Neural cell (in vitro differentiated cells): ENCODE measurements at places on chromosomes 7 and 10. TPM values are rescaled to one million over a fixed set of nuclear protein-coding genes. Genes with fewer than 3 reads are reported as not detected.

The KLF14 gene
- polyA plus RNA-seq = 0.48 TPM in 1 of 2 replicates, not detected in the other

The PNLIP gene
- not detected in 2 replicates for polyA plus RNA-seq

The PIP gene
- not detected in 2 replicates for polyA plus RNA-seq

The TLL2 gene
- 0.11 and 0.30 TPM in 2 replicates for polyA plus RNA-seq

The CRYGN gene
- polyA plus RNA-seq = not detected in 2 replicates

The CLDN4 gene
- 0.09 TPM in 1 of 2 replicates, not detected in the other for polyA plus RNA-seq

The CPA5 gene
- polyA plus RNA-seq = not detected in 2 replicates

The ZNF37A gene
- polyA plus RNA-seq = 8.9 and 19.4 TPM in 2 replicates

The TAS2R16 gene
- polyA plus RNA-seq = not detected in 2 replicates

The TLX1 gene
- not detected in 2 replicates for polyA plus RNA-seq

The GNGT1 gene
- polyA plus RNA-seq = not detected in 2 replicates

The FAS gene
- 1.2 and 2.5 TPM in 2 replicates for polyA plus RNA-seq

The TMEM176B gene
- 1.9 and 3.0 TPM in 2 replicates for polyA plus RNA-seq

The FGFR2 gene
- 14.8 and 15.7 TPM in 2 replicates for polyA plus RNA-seq

The ANKRD7 gene
- polyA plus RNA-seq = not detected in 2 replicates

The FAM13C gene
- polyA plus RNA-seq = 89.3 and 92.7 TPM in 2 replicates

The EN2 gene
- not detected in 2 replicates for polyA plus RNA-seq

The TFEC gene
- not detected in 2 replicates for polyA plus RNA-seq

The SVOPL gene
- 0.93 and 3.0 TPM in 2 replicates for polyA plus RNA-seq

The IFIT2 gene
- 0.26 and 1.1 TPM in 2 replicates for polyA plus RNA-seq

The GATA3 gene
- polyA plus RNA-seq = not detected in 2 replicates

The DKK1 gene
- 0.12 TPM in 1 of 2 replicates, not detected in the other for polyA plus RNA-seq

The ARPC1B gene
- 1.7 and 3.6 TPM in 2 replicates for polyA plus RNA-seq

The FBXO24 gene
- 0.52 and 1.5 TPM in 2 replicates for polyA plus RNA-seq

The CYP3A5 gene
- polyA plus RNA-seq = not detected in 2 replicates

The INA gene
- polyA plus RNA-seq = 349 and 379 TPM in 2 replicates

The GDF2 gene
- not detected in 2 replicates for polyA plus RNA-seq

The OR2A1 gene
- not detected in 2 replicates for polyA plus RNA-seq

The NANOS1 gene
- polyA plus RNA-seq = 26.0 and 29.1 TPM in 2 replicates

The JAKMIP3 gene
- polyA plus RNA-seq = 5.1 and 6.3 TPM in 2 replicates

The CNTNAP2 gene
- polyA plus RNA-seq = 275 and 276 TPM in 2 replicates

The FAM20C gene
- polyA plus RNA-seq = 22.7 and 29.7 TPM in 2 replicates

The SFTPD gene
- 0.51 and 1.4 TPM in 2 replicates for polyA plus RNA-seq

The IGFBP1 gene
- polyA plus RNA-seq = not detected in 2 replicates

The HDAC9 gene
- polyA plus RNA-seq = 15.9 and 16.6 TPM in 2 replicates

The SNX10 gene
- polyA plus RNA-seq = 25.6 and 31.1 TPM in 2 replicates

The C10orf105 gene
- 0.11 TPM in 1 of 2 replicates, not detected in the other for polyA plus RNA-seq

The INHBA gene
- polyA plus RNA-seq = 0.19 and 0.30 TPM in 2 replicates

The BLNK gene
- polyA plus RNA-seq = not detected in 2 replicates

The LLCFC1 gene
- not detected in 2 replicates for polyA plus RNA-seq

The OR2A12 gene
- polyA plus RNA-seq = not detected in 2 replicates

The VIM gene
- polyA plus RNA-seq = 152 and 170 TPM in 2 replicates

The FAM25C gene
- not detected in 2 replicates for polyA plus RNA-seq

The GRM3 gene
- 15.9 TPM in 2 replicates for polyA plus RNA-seq

The ABLIM1 gene
- 9.6 and 10.1 TPM in 2 replicates for polyA plus RNA-seq
